ENCODE measurements at places on chromosomes 5 and 9.

DNA sequence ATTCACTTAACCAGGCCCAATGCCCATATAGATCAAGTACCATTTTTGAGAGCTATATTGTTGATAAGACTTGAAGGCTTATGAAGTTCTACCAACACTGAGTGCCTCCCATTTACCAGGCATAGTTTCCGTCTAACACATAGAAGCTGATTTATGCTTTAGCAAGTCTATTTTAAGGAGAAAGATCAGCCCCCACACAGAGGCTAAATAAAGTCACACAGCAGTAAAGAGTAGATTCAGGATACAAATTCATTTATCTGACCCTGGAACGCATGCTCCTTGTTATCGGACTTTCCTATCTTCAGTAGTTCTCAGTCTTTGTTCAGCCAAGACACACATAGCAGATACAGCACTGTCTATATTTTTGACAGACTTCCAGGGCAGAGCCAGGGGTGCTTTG lies 34.2 kb downstream of the DMGDH start:
- DNase-seq = no peak

DNA sequence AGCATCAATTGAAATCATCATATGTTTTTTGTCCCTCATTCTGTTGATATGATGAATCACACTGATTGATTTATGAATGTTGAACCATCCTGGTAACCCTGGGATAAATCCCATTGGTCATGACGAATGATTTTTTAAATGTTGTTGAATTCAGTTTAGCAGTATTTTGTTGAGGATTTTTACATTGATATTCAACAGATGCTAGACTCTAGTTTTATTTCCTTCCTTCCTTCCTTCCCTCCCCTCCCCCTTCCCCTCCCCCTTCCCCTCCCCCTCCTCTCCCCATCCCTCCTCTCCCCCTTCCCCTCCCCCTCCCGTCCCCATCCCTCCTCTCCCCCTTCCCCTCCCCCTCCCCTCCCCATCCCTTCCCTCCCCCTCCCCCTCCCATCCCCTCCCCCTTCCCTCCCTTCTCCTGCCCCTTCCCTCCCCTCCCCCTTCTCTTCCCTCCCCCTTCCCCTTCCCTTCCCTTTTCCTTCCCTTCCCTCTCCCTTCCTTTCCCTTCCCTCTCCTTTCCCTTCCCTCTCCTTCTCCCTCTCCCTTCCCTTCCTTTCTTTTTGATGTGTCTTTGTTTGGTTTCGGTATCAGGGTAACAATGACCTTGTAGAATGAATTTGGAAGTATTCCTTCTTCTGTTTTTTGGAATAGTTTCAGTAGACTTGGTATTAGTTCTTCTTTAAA lies 142.8 kb downstream of the AP3B1 start:
- DNase-seq = no peak

GRCh38 chr5:41871852-41872251 lies 1.6 kb upstream of the OXCT1 start:
- DNase-seq = no peak

DNA sequence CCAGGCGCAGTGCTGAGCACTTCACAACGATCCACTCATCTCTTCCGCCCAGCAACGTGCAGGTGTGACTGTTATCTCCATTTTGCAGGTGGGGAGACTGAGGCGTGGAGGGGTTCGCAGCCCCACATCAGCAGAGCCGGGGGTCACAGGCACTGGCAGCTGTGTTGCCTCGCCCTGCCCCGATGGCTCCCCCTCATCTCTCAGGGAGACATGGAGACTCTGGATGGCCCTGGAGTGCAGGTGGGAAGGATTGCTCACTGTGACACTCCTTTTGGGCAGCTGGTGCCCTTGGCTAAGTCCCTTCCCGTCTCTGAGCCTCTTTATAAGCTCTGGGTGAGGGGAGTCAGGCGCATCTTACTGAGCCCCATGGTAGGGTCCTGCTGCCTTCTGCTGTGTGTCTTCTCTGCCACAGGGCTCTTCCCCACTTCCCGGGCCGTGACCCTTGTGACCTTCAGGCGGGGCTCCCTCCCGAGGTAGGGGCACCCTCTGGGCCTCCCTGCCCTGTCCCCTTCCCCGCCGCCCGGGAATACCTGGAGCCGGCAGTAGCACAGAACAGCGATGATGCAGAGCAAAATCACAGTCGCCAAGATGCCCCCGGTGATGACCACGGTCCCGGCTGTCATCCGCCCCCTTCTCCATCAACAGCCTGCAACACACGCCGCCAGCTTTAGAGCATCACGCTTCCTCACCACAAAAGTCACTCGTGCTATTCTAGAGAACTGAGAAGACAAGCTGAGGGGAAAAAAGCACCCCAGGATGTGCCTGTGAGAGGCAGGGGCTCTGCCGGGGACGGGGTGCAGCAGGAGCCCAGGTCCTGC lies 29.4 kb downstream of the FAM163B start:
- DNase-seq = no peak

- no peak for DNase-seq
Measured at GRCh38 chr5:1488882-1489680, 34.7 kb downstream of the LPCAT1 start.

DNA sequence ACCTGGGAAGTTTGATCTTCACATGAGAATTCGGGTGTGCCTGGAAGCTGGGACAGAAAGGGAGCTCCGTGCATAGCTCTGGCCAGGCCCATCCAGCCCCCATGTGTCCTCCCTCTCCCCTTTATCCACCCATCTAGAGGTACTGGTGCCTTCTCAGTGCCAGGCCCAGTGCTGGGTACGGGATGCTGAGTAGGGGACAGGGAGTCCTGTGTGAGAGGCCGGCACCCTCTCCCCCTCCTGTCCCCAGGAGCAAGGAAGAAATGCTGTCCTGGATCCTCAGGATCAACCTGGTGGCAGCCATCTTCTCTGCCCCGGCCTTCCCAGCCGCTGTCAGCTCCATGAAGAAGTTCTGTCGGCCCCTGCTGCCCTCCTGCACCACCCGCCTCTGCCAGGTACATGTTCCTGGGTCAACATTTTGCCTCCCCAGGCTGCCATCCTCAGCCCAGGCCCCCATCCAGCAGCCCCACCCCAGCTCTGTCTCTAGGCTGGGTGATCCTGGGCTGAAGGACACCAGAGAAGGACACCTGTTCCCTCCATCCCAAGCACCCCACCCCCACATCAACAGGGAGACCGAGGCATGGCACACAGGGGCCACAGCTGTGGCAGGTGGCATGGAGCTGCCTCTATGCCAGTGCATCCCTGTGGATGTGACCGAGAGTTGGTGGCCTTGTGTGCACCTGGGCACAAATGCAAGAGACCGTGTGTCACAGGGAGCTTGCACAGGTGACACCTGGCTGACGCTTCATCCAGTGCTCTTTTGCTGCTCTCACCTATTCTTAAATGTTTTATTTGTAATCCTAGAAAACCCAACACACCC lies 43.0 kb downstream of the PSD2 start:
- DNase-seq = no peak

DNA sequence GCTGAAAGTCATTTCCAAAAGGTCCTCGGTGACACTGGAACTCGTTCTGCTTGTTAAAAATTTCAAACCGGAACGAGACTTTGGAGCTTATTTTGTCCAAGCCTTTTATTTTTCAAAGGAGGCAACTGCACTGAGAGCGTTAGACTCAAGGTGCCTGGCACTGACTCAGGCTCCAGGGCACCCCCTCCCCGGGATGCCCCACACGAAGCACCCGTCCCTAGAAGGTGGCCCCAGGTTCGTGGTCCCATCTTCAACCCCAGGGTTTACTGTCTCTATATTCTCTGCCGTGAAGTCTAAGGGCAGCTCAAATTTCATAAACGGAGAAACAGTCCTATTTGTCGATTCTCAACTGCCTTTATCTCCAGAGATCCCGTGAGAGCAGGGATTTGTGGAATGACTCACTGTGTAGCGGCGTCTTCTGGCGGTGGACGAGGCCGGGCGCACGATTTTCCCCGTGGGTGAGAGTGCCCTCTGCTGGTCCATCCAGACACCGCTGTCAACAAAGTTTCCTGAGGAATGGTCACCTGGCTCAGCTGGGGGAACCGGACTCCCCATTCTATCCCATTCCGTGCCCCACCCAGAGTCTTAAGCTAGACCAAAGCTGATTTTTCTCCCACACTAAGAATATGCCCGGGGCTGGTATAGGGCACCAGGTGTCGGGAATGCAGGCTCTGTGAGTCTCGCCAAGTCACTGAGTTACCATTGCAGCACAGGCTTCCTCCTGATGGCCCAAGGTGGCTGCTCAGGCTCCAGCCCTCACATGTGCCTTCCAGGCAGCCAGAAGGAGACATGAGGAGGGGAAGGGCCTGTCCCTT lies 27.1 kb upstream of the SLC6A19 start:
- DNase-seq = no peak

DNA sequence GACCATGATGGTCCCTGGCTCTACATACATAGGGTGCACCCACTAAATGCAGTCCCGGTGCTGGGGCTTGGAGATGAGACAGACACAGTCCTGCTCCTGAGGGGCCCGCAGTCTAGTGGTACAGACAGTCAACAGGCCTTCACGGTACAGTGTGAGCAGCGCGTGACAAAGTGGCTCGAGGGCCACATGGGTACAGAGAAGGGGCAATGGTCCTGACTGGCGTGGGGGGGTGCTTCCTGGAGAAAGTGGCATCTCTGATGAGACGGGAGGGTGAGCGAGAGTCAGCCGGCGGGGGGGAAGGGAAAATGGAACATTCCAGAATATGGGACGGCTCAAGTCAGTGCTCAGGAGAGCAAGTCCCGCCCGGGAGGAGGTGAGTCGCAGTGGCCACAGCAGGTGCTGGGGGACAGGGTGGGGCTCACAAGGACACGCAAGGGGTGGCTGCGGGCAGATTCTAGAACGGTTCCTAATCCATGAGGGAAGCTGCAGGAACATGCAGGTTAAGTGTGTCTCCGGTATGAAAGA lies 38.0 kb downstream of the WHRN start:
- no peak for DNase-seq

- no peak for DNase-seq
Measured at GRCh38 chr5:157859227-157859575, 256 bp upstream of the CLINT1 start.

GRCh38 chr9:121075251-121076036 lies 689 bp downstream of the CNTRL start:
- DNase-seq = no peak
